COLO829 (cell line): ENCODE measurements at places on chromosomes 12 and 14.

DNA sequence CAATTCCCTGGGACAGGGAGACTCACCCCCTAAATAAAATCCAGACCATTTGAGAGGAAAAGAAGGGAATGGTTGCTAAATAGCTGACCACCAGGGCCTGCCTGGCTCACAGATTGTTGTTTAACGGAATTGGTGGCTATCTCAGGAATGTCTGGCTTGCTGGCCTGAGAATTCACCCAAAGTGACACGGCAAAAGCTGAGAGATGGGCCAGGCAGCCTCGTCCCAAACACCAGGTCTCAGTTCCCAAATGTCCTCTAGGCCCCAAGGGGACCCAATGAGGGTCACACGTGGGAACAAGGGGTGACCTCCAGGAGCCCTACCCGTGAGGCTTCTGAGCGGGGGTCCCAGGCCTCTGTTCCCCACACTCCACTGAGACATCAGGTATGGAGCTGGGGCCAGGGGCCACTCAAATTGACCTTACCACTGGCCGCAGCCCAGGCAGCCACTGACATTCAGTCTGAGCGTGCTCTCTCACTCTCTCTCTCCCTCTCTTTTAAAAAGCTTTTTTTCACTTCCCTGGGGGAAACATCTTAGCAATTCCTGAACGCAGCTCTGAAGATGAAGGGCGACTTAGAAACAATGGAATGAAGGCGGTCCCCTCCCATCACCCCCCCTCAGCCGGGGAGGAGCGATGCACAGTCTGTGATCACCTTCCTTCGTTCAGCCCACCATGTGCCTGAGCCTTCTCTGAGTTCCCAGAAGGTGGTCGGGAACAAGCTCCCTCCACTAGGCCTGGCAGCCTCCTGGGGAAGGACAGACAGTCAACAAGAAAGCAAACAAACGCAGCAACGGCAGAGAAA, 131.2 kb downstream of the SCARB1 start:
- DNase-seq: no peak

DNA sequence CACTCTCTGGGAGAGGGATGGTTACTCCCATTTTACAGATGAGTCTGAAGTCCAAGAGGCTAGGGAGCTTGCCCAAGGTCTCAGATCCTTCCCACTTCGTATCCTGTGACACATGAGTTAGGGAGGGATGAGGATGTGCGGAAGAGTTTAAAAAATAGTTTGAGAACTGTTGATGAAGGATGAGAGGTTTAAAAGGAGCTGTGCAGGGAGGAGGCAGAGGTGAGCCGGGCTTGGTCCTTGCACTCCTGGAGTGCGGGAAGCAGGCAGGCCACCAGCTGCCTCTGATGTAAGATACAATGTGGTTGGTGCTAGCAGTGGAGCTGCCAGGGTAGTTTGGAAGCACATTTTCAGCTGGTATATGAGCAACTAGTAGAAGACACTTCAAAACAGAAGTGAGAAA, 46.5 kb downstream of the TSPAN9 start:
- no peak for DNase-seq

DNA sequence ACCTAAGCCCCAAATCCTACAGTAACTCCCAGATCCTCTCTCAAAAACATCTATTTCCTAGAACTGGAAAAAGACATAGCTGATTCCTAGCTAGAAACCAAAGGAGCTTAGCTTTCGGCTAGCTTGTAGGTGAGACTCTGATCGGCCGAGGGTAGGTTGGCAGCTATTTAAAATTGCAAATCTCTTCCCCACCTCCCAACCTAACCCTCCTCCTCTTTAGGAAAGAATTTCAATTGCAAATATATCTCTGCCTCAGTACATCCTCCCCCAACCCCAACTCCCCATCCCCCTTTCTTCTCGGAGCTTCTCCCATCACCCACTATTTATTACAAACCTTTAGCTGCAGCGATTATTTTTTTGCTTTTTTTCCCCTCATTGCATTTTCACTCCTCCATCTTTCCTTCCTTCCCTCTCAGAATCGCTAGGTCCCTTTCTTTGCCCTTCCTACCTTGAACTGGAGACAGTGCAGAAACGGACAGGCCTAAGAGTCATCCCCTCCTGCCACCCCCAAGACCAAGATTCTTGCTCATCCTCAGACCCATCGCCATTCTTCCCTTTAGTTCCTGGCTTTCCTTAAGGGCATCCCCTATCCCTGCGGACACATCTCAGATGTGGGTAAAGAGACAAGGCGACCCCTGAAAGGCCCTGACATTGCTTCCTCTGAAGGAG, 13.4 kb downstream of the ZFHX2 start:
- no peak for DNase-seq

DNA sequence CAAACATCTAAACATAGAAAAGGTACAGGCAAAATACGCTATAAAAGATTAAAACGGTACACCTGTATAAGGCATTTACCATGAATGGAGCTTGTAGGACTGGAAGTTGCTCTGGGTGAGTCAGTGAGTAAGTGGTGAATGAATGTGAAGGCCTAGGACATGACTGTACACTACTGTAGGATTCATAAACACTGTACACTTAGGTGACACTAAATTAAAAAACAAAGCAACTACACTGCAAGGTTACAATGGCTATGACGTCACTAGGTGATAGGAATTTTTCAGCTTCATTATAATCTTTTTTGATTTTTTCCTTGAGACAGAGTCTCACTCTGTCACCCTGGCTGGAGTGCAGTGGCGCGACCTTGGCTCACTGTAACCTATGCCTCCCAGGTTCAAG, 269.2 kb downstream of the KSR2 start:
- DNase-seq: no peak

DNA sequence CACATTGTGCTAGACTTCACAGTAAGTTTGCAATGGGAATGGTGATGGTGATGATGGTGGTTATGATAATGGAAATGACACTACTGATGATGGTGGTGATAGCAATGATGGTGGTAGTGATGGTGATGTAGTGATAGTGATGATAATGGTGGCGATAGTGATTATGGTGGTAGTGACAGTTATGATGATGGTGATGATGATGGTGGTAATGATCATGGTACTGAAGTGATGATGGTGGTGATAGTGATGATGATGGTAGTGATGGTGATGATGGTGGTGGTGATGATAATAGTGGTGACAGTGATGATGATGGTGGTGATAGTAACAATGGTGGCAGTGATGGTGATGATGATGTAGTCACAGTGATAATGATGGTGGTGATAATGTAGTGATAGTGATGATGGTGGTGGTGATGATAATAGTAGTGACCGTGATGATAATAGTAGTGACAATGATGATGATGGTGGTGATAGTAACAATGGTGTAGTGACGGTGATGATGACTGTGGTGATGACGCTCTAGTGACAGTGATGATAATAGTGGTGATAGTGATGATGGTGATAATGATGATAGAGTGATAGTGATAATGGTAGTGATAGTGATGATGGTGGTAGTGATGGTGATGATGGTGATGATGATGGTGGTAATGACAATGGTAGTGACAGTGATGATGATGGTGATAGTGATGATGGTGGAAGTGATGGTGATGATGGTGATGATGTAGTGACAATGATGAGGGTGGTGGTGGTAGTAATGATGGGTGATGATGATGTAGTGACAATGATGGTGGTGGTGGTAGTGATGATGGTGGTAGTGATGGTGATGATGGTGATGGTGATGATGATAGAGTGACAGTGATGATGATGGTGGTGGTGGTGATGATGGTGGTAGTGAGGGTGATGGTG, 222.9 kb upstream of the PWP1 start:
- DNase-seq: no peak

DNA sequence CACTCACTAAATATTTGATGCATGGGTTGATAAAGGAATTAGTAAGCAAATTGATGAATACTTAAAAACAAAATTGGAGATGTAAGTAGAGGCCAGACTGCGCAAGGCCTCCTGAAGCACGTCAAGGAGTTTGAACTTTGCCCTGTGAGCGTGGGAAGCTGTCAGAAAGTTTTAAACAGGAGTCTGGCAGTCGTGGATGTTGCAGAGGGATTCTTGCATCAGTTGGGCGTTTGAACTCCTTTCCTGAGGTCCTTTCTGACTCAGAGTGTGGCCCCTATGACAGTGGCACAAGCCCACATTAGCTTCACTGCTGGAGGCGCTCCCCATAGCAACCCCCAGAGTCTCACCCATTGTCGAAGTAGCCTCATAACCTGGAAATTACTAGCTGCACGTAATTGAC, 17.9 kb upstream of the IL22 start:
- no peak for DNase-seq

DNA sequence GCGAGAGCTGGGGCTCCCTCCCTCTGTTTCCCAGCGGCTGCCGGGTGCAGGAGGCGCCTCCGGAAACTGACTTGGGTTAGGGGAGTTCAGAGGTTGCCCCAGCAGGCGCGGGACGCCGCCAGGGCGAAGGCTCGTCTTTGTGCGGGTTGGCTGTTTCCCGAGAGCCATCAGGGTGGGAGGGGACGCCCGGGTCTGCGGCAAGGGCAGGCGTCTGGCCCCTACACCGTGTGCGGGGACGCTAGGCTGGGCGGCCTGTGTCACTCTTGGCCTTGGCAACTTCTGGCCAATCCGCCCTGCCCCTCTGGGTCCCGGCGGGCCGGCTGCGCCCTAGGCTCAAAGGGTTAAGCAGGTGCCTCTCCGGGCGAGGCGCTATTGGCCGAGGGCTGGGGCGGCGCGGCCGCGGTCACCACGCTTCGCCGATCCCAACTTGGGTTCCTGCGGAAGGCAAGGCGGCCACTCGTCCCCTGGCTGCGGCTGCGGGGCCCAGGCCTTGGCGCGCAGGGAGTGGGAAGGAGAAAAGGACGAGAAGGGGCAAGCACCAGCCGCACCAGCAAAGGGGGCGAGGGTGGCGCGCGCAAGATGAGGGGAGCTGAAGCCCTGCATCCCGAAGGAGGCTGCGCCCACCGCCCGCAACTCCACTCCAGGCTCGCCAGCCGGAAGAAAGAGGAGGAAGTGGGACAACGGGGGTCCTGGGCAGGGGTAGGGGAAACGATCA, 5.6 kb upstream of the NPAS3 start:
- no peak for DNase-seq
